Left renal cortex interstitium (tissue), 4 donors: ENCODE measurements at places on chromosomes 1 and 21.

DNA sequence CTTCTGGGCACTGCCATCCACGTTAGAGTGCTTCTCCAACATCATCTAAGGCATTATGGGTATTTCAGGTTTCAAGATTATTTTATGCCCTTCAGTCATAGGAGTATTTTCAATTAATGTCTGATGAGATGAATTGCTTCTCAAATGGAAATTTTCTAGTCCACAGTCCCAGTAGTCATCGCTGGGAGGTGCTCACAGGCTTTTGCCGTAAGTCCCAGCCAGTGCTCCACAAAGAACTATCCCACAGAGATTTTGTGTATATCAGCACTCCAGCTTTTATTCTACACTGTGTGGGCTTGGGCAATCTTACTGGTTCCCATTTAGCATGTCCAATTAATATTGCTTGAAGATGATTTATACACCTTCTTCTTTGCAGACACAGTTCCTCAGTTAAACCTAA is 61.0 kb downstream of the SMYD2 start:
- no peak for DNase-seq

DNA sequence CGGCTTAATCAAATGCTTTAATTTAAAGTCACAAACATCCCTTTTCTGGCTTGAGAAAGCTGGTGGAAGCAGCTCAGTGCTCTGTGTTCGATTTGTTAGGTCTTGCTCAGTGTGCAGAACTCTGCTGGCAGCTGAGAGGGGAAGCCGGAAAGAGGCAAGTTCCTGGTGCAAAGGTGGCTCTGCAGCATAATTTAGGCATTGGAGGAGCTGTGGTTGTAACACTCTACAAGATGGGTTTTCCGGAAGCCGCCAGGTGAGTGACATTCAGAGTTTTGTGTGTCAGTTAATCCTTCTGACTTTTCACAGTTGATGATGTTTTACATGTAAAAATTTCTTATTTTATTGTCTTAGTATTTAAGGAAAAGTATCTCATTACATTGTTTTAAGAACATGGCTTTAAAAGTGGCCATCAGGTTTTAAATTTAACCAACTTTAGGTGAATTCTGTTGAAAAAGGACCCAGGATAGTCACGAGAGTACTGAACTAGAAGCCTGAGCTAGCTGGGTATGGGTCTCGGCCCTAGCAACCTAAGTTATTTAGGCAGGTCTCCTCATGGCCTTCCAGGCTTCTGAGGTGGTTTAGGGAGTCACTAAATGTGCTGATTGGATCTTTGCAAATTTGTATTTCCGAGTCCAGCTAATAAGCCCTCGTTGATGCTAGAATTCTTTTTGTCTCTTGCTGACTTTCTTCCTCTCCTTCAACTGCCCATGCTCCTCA is 47.1 kb upstream of the PODN start:
- peak; percentile 70 for DNase-seq

DNA sequence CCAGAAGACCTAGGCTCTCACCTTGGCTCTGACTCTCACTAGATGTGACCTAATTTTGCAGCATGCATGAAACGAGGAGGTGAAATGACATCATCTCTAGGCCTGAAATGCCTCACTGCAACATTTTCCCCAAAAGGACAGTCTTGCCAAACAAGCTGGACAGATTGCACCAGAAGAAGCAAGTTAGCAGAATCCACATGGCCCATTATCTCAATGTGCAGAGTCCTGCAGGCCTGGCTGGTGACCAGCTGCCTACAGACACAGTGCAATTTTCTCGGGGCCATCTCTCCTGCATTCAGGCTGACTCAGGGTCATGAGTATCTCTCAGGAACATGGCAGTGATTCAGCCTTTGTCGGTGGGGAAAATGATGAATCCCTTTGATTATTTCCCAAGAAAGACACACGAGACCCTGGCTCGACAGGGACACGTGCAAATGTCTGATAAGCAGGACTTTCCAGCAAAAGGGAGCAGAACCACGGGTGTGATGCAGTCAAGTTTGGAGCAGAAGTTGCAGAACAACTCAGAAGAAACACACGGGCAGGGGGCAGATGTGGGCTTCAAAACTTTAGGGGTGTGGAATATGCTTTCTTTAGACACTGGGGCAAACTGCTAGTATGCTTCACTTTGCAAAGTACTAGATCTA is 38.7 kb downstream of the TRIM67 start:
- DNase-seq, result no peak

- DNase-seq, result no peak
These were observed 15.1 kb upstream of the C1orf87 start for GRCh38 chr1:60088620-60089155.

GRCh38 chr1:42279055-42279454 is 56.0 kb downstream of the FOXJ3 start:
- no peak for DNase-seq
